Fibroblast of the conjunctiva (primary cell): ENCODE measurements at places on chromosomes 16 and 17.
A peak's percentile ranks its signal among the peaks of the same experiment; 100 is the strongest.

- no peak for DNase-seq
These were observed 6.5 kb upstream of the NGFR start for GRCh38 chr17:49488612-49489011.

- peak; percentile 28 for DNase-seq
These were observed 29.4 kb downstream of the TANC2 start for GRCh38 chr17:62995377-62995885.

DNA sequence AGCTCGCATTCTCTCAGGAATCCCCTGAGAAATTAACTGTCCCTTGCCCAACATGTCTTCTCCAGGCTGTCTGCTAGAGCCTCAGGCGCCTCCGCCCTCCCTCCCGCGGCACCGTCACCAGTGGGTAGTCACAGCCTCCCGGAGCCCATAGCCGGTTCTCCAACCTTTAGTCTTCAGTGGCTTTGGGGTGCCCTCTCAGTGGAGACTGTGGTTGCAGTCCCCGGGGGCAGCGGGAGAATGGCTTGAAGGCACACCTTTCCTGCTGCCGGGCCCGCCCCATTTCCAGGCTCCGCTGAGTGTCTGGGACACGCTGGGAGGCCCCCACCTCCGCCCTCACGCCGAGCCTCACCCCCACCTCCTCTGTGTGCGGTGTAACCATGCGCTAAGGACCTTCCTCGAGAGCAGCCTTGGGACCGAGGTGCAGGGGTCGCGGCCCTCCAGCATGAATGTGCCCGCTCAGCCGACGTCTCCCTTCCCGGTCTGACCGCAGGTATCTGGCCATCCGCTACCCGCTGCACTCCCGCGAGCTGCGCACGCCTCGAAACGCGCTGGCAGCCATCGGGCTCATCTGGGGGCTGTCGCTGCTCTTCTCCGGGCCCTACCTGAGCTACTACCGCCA is 1.7 kb downstream of the GALR2 start:
- no peak for DNase-seq

- DNase-seq, result no peak
These were observed 14.0 kb downstream of the HERPUD1 start for GRCh38 chr16:56945847-56946527.

DNA sequence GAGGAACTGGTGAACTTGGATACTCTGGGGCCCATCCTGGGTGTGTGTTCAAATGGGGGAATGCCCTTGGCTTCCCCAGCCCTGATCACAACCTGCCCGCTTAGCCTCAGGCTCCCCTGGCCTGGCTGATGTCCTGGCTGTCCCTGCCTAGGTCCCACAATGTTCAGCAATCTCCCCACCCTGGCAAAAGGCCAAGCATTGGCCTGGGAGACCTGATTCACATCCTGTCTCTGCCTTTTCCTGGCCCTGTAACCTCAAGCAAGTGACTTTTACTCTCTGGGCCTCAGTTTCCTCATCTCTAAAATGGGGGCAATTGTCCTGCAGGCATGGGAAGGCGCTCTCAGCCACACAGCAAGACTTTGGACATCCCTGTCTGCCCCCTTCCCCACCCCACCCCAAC is 14.4 kb downstream of the CPNE2 start:
- DNase-seq, result no peak

DNA sequence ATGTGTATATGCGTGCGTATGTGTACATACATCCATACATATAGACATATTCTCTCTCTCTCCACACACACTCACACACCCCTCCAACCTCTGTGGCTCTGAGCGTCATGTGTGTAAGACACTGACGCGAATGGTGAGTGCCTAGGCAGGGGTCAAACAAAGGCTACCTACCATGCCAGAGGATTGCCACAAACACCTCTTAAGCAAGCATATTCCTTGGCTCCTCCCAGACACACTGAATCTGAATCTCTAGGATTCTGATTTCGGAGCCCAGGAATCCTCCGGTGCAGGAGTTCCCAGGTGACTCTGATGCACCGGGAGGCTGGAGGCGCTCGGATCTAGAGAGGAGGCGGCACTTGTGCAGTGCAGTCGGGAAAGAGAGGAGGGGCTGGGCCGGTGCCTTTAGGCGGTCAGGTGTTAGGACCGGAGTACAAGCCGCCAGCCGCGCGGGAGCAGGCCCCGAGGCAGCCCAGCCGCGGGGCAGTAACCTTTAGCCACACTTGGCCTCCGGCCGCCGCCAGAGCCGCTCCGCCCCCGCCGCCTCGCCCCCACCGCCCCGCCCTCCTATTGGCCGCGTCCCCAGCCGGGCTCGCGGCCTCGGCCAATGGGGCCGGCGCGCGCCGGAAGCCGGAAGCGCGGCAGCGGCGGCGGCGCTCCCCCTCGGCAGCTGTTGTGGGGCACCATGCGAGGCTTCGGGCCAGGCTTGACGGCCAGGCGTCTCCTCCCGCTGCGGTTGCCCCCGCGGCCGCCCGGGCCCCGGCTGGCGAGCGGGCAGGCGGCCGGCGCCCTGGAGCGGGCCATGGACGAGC is at the start of gene MLYCD:
Gene MLYCD (plus strand): TSS at position 653 of the 809 bp plus-strand sequence. CDS start 30 bp downstream, at position 683.
- DNase-seq, result peak; percentile 14

DNA sequence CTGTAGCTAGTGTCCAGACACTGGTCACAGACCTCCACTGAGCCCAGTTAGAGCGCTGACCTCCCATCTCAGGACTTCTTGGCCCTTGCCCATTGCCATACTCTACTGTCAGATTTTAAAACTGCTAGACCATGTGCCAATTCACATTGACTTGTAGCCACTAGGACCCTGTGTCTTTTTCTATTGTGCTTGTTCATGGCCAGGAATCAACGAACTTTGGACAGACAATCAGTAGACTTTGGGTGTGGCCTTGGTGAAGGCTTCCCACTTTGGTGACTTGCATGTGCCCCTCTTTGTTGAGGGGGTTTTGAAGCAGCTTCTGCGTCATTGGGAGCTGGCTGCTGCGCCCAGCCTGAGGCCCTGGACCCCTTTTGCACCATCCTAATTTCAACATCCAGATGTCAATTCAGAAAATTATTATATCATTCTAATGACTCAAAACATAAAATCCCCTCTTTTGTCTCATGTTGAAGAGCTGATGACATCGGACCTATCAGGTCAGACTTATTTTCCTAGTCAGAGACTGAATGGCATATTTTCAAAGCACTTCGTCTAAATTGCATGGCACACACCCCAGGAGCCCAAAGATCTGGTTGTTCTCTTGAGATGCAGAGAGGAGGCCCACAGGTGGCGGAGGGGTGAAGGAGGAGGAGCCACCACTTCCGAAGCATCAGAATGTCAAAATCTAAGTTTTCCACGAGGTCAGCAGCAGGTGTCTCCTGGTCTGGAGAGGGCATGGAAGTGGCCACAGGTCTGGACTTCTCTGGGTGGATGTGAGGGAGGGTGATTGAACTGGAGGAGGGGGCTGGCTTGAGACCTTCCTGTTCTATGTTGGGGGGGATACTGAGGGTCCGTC is 93.4 kb upstream of the CBX4 start:
- DNase-seq, result no peak

DNA sequence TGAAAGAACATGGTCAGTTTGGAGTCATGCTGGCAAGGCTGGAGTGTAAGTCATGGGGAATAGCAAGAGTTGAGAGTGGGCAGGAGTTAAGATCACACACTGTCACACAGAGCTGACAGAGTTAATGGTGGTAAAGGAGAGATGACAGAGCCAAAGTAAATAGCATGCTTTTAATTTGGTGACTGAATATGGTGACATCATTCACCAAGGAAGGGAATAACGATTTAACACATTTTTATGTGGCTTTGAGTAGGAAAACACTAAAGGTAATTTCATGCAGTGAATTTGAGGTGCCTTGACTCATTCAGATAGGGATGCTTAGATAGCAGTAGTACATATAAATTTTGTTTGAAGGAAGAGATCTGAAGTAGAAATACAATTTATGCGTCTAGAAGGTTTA is 42.1 kb downstream of the SYNRG start:
- no peak for DNase-seq

DNA sequence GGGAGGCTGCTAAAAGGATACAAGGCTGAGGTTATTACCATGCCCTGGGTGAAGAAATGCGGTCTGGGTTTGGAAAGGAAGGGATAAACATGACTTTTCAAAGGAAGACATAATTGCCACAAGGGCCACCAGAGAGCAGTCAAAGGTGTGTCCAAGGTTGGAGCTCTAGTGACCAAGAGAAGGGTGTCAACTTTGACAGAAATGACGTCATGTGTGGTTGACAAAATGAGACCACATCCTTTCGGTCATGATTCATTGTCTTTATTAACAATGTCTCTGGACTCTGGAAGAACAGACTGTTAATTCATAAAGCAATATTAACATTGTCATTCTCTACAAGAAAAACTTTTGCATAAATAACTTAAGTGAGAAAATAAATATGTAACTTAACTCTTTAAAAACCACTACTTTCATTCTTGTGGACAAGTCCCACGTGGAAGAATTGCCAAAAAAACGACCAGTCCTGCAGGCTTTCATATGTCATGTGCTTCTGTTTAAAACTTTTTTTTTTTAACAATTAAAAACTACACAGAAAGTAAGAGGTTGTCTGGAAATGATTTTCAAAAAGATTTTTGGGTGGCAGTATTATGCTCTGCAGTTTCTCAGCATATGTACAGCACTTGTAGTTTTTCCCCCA is 5.0 kb downstream of the SOST start:
- no peak for DNase-seq

- no peak for DNase-seq
These were observed 88.7 kb downstream of the RPA1 start for GRCh38 chr17:1918346-1919162.

DNA sequence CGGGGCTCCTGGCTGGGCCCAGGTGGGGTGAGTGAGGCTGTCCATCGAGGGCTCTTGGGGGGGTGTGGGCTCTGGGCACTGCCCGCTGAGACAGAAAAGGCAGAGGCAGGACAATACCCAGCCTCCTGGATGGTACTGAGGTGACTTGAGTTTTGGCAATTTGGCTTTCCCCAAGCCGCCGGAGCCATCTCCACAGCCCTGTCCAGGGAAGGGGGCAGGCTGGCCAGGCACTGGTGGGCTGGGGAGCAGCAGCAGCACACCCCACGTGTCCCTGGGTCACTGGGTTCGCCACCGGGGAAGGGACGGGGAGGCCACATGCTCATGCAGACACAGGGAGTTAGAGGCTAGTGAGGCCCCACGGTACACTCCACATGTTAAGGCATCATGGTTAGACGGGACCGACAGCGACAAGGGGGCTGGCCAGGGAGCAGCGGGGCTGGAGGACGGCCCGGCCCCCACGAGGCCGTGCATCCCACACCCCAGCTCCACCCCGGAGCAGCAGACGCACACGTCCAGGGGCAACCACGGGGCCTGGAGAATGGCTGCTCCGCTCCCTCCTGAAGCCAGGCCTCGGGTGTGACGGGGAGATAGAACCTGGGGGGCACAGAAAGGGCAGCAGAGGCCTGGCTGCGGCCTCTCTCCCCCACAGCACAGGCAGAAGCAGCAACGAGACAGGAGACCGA is 3.0 kb downstream of the ARHGDIA start:
- DNase-seq, result no peak

DNA sequence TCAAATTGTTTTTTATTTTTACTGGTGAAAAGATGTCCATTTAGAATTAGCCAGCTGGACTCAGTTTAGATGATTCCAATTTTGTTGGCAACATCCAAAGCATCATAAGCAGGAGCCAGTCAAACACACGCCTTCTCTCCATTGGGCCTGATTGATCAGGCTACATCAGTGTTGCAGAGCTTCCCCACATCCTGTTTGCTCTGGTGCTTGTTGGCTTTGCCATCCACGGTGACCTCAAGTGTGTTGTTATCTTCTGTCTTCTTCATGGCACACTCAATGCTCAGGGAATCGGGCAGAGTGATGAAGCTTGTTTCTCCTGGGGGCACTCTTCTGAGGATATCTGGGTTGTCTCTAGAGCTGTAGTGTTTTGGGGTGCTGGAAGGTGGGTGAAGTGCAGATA is 6.3 kb upstream of the NETO2 start:
- no peak for DNase-seq

GRCh38 chr16:66510298-66510697 is 39.6 kb downstream of the TK2 start:
- no peak for DNase-seq
